ENCODE measurements at places on chromosomes 12 and 14.

DNA sequence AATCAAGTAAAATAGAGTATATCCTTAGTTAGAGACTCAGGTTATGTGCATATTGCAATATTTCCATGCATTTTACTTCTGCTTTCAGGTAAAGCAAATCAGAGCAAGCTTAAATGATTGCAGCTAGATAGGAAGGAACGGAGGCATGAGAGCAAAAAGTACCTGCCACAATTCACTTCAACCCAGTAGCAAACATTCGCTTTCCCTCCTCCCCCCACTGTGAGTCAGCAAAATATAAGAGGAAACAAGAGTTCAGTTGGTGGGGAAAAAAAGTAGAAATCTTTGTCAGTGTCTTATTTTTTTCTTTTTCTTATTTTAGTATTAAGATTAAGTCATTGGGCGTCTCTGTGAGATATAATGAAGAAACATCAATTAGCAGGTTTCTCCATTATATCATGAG lies 475.4 kb downstream of the NPAS3 start:
- no peak for DNase-seq

DNA sequence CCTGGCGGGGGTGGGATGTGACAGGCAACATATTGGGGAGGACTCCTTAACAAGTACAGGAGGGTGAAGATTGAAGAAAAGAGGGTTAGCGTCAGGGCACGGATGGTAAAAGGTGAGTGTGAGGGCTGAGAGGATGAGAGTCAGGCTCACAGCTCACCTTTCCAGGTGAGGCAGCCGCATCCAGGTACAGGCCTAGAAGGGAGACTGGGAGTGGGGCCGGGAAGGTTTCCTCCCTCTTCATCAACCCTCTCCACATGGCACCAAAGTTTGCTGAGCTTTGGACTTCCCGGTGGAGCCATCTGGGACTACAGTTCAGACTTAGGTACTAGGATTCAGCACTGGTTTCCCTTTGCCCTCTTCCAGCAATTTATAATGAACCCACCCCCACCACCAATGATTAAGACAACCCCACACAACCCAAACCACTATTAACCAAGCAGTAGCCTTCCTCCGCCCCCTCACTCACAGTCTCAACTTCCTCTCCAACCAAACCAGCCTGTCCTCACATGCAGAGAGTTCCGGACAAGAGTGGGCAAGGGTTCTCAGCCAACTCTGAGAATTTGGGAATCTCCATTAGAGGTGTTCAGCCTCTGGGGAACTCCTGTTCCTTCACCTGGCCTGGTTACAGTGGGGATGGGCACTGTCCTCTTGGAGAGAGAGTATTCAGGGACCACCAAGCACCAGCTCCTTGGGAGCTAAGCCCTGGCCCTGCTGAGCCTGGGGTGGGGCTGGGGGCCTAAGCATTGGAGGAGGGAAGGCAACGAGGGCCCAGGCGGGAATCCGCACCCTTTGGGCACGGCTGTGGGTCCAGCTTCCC lies 2.4 kb upstream of the HOXC4 start:
- no peak for DNase-seq

GRCh38 chr12:6274231-6275221 lies 36.0 kb upstream of the PLEKHG6 start:
- no peak for DNase-seq

GRCh38 chr12:107442326-107442987 lies 243.1 kb upstream of the PWP1 start:
- DNase-seq, result no peak

DNA sequence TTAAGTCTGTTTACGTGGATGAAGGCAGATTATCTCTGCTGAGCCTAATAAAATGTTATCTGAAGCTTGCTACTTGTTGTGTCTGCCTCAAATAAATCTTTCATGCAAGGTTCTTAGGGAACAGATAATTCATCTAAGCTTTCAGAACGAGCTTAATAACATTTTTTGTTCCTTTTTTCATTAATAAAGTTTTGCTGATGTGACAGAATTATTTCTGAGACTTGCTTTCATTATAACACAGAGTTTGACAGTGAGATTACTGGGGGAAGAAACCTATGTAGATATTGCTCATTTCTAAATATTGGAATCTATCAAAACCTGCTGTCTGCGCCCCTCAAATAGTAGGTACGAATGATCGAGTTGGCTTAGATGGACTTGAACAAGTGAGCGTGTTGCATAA lies 948.7 kb upstream of the SEL1L start:
- DNase-seq, result no peak

GRCh38 chr14:99389174-99389826 lies 91.4 kb downstream of the SETD3 start:
- peak; percentile 17 for DNase-seq

GRCh38 chr12:12683136-12683697 lies 12.8 kb downstream of the GPR19 start:
- DNase-seq, result no peak

- peak; percentile 59 for DNase-seq
Observed at GRCh38 chr12:68613209-68613904, 2.7 kb downstream of the RAP1B start.

GRCh38 chr14:81122326-81122725 lies 98.4 kb downstream of the GTF2A1 start:
- no peak for DNase-seq
